ENCODE measurements at places on chromosomes 16 and 17.

GRCh38 chr16:70512456-70512855, 10.9 kb downstream of the COG4 start:
- DNase-seq: no peak

GRCh38 chr16:22035153-22035552, 27.2 kb downstream of the MOSMO start:
- no peak for DNase-seq

- DNase-seq: no peak
These were observed at the start of gene LHX1 for GRCh38 chr17:36937001-36937958. Gene LHX1 (plus strand): TSS chr17:36937475. CDS start chr17:36938198, 723 bp downstream.

- DNase-seq: no peak
These were observed 36.0 kb upstream of the CCL1 start for GRCh38 chr17:34398990-34399389.
